AG04449 (cell line): ENCODE measurements at places on chromosomes 6 and 20.

DNA sequence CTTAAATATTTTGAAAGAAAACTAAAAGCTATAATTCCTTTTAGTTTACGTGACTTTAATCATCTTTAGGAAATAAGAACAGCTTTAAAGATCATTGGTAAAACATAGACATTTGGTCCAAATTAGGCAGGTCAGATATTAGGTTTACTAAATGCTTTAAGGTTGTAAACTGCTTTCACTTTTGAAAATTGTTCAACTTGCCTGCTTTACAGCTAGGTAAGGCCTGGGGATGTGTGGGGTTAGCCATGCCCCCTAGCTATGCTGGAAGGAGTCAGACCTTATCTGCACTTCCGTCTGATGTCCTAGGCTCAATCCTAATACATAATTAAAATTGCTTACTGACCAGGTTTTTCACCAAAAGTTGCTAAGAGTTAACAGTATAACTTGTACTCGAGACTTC lies 30.5 kb upstream of the TPD52L1 start:
- no peak for DNase-seq

DNA sequence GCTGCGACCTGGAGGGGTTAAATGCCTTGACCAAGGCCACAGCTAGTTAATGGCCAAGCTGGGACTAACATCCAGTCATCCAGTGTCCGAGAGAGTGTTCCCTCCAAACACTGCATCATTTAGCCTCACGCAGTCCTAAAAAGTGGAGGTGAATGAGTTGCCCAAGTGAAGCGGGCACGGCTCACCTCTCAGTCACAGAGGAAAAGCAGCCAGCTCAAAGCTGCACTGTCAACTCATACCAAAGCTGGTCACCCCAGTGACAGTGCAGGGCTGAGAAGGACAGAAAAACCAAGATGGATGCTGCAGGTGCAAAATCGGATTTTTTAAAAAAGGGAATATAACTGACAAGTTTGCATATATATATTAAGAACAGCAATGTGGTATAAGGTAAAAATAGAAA lies 168.5 kb downstream of the SYNDIG1 start:
- no peak for DNase-seq

DNA sequence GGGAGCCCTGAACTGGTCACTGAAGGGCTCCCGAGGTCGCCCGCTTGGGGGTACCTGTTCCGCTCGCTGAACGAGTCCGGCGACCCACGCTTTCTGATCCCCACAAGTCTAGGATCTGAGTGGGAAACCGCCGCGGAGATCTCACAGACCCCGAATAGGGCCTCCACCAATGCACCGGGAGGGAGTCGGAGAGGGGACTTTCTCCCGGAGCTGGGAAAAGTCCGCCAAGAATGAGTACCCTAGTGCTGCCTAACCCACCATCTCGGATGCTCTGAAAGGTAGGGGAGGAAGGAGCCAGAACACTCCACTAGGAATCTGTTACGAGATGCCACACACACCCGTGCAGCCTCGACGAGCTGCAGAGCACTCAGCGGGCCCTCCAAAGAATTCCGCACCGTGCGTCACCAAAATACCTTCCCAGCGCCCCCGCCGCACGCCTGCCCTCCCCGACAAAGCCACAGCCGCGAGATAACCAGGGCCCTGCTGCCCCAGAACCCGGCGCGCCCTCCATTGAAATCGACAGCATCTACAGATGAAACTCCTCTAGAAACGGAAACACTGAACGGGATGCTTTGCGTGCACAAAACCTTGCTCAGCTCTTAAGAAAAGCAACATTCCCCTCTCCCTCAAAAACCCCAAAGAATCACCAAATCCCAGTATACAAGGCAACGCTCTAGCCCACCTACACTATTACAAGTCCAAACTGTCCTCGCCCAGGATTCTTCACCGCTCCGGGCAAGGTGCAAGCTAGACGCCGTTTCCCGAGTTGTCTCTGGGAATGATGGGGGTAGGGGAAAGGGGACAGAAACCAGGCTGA lies 686 bp downstream of the COL12A1 start:
- no peak for DNase-seq

GRCh38 chr20:20364593-20365479 lies 3.1 kb upstream of the INSM1 start:
- DNase-seq = no peak

DNA sequence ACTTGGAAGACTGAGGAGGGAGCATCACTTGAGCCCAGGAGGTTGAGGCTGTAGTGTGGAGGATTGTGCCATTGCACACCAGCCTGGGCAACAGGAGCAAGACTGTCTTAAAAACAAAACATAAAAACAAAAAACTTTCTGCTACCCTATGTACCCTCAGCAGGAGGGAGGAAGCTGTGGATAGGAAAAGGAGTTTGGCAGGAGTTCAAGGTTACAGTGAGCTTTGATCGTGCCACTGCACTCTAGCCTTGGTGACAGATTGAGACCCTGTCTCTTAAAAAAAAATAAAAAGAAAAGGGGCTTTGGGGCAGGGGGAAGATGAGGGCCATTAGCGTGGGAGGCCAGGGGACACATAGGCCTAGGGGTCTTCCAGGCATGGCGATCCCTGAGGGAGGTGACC lies 135.7 kb downstream of the DHX35 start:
- DNase-seq = no peak

- DNase-seq = no peak
These were observed 314.5 kb downstream of the COL12A1 start for GRCh38 chr6:74891349-74891831.

- DNase-seq = no peak
These were observed 236.9 kb upstream of the ASCC3 start for GRCh38 chr6:101118136-101118396.

DNA sequence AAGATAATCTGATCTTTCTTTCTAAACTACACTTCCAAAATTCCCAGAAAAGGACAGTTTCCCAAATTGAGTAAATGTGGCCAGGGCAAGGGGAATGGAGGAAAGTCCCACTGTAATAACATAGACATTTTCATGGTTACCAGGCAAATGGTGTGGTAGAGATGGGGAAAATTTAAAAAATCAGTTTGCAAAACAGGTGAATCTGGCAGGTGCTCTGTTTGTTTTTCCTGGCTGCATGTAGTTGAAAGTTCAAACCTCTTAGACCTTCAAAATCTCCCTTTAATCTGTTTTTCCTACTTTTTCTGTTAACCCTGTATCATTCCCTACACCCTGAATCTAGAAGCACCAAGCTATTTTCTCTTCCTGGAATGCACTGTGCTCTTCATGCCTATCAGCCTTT lies 2.0 kb upstream of the BCKDHB start:
- DNase-seq = no peak

- DNase-seq = no peak
These were observed 100.1 kb upstream of the PRDM1 start for GRCh38 chr6:105985816-105986632.

- no peak for DNase-seq
These were observed 53.3 kb downstream of the KCNS1 start for GRCh38 chr20:45047581-45048119.

DNA sequence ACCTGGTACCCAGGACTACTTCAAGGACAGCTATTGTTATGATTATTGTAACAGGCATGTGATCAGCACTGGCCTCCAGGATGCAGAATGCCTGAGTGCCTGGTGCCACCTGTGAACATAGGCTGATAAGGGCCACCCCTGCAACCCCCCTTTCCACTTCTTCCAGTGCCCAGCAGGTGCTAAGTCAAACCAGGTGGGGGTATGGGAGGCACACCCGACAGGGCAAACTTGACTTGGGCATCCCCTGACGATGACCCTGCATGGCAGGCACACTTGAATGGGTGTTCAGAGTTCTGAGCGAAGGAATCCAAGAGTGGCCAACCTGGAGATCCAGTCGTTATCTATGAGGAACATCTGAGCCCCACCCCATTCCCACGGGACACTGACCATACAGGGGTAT lies 3.4 kb downstream of the ADA start:
- no peak for DNase-seq

DNA sequence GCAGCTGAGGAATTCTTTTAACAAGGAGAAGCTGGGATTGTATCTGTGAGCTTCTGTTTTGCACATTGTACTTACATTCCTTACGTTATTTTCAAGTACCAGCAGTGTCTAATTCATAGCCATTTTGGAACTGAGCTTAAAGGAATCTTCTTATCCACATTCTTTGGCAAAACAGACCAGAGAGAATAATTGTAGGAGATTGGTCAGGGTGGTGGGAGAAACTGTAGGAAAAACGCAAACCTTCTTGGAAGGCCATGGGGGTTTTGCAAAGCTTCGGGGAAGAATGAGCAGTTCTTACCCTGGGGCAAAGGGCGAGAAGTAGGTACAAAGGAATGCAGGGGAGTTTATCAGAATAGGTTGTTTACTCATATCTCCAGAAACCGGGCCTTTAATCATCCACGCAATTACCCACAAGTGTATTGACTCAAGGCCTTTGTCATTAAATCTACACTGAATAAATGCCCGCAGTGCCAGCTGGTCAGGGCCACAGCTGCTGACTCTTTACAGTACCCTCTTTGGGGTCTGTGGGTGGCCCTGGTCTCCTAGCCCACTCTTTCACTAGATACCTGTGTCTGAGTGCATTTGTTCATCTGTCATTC lies 39.6 kb upstream of the SPTLC3 start:
- peak; percentile 10 for DNase-seq

DNA sequence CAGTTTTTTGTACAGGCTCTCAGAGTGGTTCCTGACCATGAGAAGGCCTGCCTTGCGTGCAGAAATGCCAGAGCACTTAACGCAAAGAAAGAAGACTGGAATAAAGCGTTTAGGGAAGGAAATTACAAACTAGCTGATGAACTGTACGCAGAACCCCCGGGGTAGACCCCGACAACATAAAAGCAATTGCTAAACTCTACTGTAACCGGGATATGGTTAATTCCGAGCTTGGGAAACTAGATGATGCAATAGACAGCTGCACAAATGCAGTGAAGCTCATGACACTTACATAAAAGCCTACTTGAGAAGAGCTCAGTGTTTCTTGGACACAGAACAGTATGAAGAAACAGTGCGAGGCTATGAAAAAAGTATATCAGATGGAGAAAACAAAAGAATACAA lies 35.7 kb downstream of the CITED2 start:
- DNase-seq = peak; percentile 45

DNA sequence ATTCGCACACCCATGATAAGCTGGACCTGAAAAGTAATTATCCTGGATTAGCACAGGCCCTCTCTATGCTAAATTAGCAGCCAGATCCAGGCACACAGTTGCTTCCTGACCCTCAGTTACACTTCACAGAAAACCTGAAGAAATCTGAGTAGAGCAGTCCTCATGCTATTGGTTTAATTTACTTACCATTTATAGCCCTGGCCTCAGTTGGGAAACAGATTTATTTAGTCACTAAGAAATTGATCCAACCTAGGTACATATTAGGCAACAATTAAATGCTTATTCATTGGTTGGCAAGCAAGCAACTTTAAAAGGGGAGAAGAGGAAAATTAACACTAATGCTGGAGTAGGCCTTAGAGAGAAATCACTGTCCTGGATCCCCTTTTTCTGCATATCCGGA lies 15.6 kb upstream of the EYA4 start:
- DNase-seq = no peak

DNA sequence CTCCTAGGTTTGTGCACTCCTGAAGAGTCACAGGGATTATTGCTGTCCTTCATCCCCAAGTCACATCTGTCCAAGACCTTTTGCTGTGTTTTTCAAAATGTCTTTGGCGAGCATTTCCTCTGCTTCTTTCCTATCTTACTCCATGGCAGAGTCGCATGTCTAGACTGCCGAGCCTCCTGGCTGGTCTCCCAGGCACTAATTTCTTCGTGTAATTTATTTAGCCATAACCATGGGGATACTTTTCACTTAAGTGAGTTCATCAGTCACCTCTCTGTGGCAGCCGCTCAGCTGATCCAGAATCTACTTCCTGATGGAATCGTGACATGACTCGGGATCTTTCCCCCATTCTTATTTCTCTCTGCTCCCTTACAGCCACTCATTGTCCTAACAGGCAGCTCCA lies 25.8 kb downstream of the ADGRF5 start:
- no peak for DNase-seq

DNA sequence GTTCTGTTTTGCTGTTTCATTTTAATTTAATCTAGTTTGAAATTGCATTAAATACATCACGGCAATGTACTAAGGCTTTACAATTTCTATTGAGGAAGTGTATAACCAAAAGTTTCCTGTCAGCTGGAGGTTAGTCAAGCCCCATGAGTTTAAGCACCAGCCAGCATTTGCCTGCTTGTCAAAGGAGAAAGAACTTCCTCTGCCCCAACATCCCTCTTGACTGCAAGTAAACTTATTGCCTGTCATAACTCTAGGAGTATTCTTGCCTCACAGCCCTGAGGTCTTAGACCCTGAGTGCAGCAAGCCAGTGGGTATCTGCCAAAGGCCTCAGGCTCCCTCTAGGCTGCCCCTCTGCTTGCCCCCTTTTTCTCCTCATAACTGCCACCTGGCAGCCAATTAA lies 106.7 kb upstream of the INSM1 start:
- no peak for DNase-seq

DNA sequence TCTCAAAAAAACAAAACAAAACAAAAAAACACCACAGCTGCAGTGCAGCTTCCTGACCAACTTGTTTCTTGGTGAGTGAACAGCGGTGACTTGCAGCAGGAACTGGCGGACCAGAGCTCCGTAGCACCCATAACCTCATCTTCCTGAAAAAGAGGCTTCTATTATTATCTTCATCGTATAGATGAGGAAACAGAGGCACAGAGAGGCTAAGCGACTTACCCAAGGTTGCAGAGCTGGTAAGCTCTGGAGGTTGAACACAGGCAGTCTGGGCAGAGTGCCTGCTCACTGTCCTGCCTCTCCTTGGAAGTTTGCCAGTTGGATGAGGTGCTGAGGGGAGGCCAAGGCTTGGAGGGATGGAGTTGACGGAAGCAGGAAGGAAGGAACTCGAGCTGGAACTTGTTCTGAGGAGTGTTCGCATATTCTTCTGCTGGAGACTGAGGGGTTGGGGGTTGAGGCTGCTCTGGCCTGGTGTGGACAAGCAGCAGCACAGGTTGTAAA lies 47.9 kb upstream of the CCDC167 start:
- DNase-seq = no peak

DNA sequence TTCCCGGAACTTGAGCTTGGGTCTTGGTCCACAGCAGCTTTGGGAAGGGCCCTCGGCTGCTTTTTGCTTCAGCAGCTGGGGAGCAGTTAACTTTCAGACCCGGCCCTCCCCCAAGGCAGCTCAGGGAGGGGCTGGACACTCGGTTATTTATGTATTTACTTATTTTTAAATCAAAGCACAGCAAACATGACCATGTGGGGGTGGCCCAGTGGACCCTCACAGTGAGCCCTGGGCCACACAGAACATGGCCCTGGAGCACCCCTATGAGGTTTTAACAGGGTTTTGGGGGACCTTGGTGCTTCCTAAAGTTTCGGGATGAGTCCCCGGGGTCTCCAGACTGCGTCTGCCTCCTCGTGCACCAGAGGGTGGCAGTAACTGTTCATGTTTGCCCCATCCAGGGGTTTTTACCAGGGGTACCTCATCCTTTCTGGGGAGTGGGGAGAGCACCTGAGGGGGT lies 26.6 kb upstream of the NPBWR2 start:
- no peak for DNase-seq

DNA sequence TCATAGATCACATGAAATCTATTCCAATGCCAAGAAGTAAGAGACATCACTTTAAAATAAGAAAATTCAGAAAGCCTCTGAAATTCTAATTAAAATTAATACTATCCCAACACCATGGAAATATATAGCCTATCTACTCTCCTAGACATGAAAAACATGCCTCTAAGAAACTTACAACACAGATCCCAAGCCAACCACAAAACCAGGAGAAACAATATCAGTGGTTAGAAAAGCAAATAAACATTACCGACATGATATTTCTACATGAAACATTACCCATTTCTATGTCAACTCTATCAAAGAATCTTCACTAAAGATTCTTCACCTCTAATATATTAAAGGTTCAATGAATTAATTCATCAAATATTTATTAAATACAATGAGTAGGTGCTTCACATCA lies 4.8 kb downstream of the EPB41L2 start:
- DNase-seq = no peak
